Articular chondrocyte of knee joint (primary cell): ENCODE measurements at places on chromosomes 7 and 10. TPM values are rescaled to one million over a fixed set of nuclear protein-coding genes. Genes with fewer than 3 reads are reported as not detected.

Gene AKR1B15
- 0.43 TPM in 1 of 2 replicates, not detected in the other for total RNA-seq

Gene AKR1C8
- total RNA-seq: 0.22 TPM in 1 of 2 replicates, not detected in the other

Gene SSC4D
- total RNA-seq: 0.65 and 0.97 TPM in 2 replicates

Gene CLCN1
- total RNA-seq: not detected in 2 replicates

Gene PIK3CG
- total RNA-seq: 0.11 TPM in 1 of 2 replicates, not detected in the other

Gene EIF4H
- total RNA-seq: 269 and 293 TPM in 2 replicates

Gene NUTM2B
- under 0.01 and 0.54 TPM in 2 replicates for total RNA-seq

Gene RASA4B
- 0.76 and 2.4 TPM in 2 replicates for total RNA-seq

Gene ASIC3
- total RNA-seq: 0.13 and 0.32 TPM in 2 replicates

Gene GRM8
- total RNA-seq: not detected in 2 replicates

Gene CDK1
- total RNA-seq: 24.0 and 32.9 TPM in 2 replicates

Gene EVX1
- not detected in 2 replicates for total RNA-seq

Gene GNGT1
- not detected in 2 replicates for total RNA-seq

Gene MRLN
- not detected in 2 replicates for total RNA-seq

Gene ABCC2
- total RNA-seq: 0.97 and 1.6 TPM in 2 replicates

Gene VSTM2A
- not detected in 2 replicates for total RNA-seq

Gene OGDHL
- under 0.01 and 0.54 TPM in 2 replicates for total RNA-seq

Gene SLC25A13
- 21.6 and 24.8 TPM in 2 replicates for total RNA-seq

Gene ARMH3
- 13.5 and 14.9 TPM in 2 replicates for total RNA-seq

Gene LIPK
- total RNA-seq: not detected in 2 replicates

Gene PPP1R9A
- under 0.01 and 0.11 TPM in 2 replicates for total RNA-seq

Gene ZSWIM8
- total RNA-seq: 50.2 and 60.4 TPM in 2 replicates

Gene NME8
- total RNA-seq: not detected in 2 replicates

Gene LEP
- 0.11 TPM in 1 of 2 replicates, not detected in the other for total RNA-seq

Gene SLC13A1
- total RNA-seq: not detected in 2 replicates

Gene FBXL13
- 1.6 and 1.8 TPM in 2 replicates for total RNA-seq

Gene PON1
- under 0.01 TPM in 1 of 2 replicates, not detected in the other for total RNA-seq

Gene GBX1
- not detected in 2 replicates for total RNA-seq

Gene GIMAP1
- 0.13 TPM in 1 of 2 replicates, not detected in the other for total RNA-seq

Gene LLCFC1
- total RNA-seq: not detected in 2 replicates

Gene FKBP9
- total RNA-seq: 296 and 300 TPM in 2 replicates

Gene AGAP9
- total RNA-seq: 4.8 and 7.5 TPM in 2 replicates

Gene SFRP5
- total RNA-seq: not detected in 2 replicates

Gene UPK3B
- total RNA-seq: 0.52 and 0.54 TPM in 2 replicates

Gene PRDX3
- total RNA-seq: 151 and 161 TPM in 2 replicates

Gene GNG11
- 11.5 and 15.2 TPM in 2 replicates for total RNA-seq

Gene CHAT
- total RNA-seq: not detected in 2 replicates

Gene LIPF
- not detected in 2 replicates for total RNA-seq

Gene GDF2
- total RNA-seq: not detected in 2 replicates

Gene NEUROG3
- not detected in 2 replicates for total RNA-seq

Gene SPDYE9
- total RNA-seq: under 0.01 TPM in 1 of 2 replicates, not detected in the other

Gene PRSS37
- not detected in 2 replicates for total RNA-seq

Gene NAT16
- 0.11 TPM in 1 of 2 replicates, not detected in the other for total RNA-seq

Gene CLDN3
- 0.11 TPM in 1 of 2 replicates, not detected in the other for total RNA-seq

Gene SNCG
- total RNA-seq: 17.6 and 20.6 TPM in 2 replicates

Gene ZNF746
- total RNA-seq: 18.4 and 23.0 TPM in 2 replicates
